ENCODE measurements at places on chromosomes 12 and 14.

GRCh38 chr14:55115861-55116245 lies 13.2 kb upstream of the LGALS3 start:
- no peak for DNase-seq

DNA sequence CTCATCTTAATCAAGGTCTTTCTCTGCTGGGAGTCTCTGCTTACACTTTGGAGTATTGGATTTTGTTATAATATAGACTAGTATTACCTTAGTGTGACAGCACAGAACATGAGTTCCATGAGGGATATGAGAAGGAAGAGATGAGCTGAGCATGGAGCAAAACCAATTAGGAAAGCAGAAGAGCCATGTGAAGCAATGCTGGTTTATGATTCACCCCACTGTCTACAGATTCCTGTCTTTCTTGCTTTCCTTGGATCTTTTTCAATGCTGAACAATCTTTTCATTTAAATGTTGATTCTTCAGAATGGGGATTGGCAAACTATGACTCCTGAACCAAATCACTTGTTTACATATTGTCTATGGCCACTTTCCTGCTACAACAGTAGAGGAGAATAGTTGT lies 70.4 kb upstream of the KITLG start:
- DNase-seq = no peak

GRCh38 chr14:23562822-23563472 lies 4.6 kb downstream of the AP1G2 start:
- peak; percentile 72 for DNase-seq

GRCh38 chr14:20557212-20557542 lies 3.7 kb downstream of the RNASE9 start:
- DNase-seq = no peak

GRCh38 chr12:84619053-84619571 lies 293.5 kb downstream of the SLC6A15 start:
- no peak for DNase-seq

- no peak for DNase-seq
Observed at GRCh38 chr12:62806244-62806836, 128.6 kb downstream of the PPM1H start.

DNA sequence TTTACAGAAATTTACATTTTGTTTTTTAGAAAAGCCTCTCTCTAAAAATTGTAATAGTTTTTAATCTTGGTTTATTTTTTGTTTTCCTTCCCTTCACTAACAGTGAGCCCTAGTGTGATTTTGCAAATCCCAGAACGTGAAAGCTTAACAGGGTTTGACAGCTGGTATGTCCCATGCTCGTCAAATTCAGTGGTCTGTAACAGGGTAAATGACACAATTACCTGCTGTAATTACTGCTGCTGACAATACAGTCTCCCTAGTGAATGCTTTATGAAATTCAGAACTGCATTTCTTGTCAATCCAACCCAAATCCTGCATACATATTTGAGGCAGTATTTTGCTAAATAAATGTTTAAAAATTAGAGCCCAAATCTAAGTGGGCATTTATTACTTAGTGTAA lies 249.2 kb downstream of the NELL2 start:
- no peak for DNase-seq

- DNase-seq = no peak
Observed at GRCh38 chr14:23712287-23712686, 76.1 kb downstream of the DHRS2 start.

DNA sequence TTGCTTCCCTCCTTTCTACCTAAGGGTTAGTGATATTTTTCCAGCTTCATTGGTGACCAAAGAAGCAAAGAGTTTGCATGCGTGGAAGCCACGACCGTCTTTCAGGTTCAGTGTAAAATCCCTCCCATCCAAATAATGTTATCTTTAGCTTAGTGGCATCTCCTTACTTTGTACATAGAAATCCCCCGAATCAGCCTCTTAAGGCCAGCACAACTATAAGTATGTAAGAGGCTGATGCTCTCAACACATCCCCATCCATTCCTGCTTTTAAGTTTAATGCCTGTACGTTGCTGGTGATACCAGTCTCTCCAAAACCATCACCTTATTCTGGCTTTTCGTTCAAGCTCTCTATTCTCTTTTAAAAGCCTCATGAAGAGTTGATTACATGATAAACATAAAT lies 14.6 kb downstream of the CDKN1B start:
- no peak for DNase-seq

All from CD4-positive, alpha-beta T cell treated with Interleukin-17A for 4 hours (primary cell).